ENCODE measurements at places on chromosomes 2 and 18.

DNA sequence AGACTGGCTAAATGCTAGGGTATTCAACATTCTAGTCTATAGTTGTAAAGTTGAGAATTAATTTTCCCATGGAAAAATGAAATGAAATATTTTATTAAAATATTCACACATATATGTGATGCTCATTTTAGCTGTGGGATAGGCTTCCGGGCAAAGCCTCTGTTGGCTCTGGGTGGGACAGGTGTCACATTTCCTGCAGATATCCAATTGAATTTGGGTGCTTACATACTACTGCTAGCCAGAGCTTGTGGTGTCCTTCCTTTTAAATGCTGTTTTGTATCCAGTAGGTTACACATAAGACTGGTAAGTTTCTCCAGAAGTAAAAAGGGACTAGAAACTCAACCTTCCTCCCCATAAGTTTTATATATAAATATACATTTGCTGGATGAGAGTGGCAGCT is 73.8 kb downstream of the RPRM start:
- no peak for DNase-seq

GRCh38 chr2:134197445-134197844 is 56.4 kb upstream of the MGAT5 start:
- DNase-seq, result no peak

DNA sequence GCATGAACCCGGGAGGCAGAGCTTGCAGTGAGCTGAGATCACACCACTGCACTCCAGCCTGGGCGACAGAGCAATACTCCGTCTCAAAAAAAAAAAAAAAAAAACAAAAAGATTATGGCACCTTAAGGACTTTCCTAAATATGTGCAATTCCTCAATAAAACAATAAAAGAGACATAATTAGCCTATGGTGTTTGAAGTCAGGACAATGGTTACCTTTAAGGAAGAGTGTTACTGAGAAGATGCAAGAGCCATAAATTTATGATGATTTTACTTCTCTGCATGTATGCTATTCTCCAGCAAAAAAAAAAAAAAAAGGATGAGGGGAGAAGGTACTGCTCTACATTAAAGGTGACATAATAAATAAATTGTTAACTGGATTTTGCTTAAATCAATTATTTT is 208.2 kb upstream of the STK17B start:
- DNase-seq, result no peak

- no peak for DNase-seq
Measured at GRCh38 chr2:118970396-118971135, 28.6 kb downstream of the MARCO start.

DNA sequence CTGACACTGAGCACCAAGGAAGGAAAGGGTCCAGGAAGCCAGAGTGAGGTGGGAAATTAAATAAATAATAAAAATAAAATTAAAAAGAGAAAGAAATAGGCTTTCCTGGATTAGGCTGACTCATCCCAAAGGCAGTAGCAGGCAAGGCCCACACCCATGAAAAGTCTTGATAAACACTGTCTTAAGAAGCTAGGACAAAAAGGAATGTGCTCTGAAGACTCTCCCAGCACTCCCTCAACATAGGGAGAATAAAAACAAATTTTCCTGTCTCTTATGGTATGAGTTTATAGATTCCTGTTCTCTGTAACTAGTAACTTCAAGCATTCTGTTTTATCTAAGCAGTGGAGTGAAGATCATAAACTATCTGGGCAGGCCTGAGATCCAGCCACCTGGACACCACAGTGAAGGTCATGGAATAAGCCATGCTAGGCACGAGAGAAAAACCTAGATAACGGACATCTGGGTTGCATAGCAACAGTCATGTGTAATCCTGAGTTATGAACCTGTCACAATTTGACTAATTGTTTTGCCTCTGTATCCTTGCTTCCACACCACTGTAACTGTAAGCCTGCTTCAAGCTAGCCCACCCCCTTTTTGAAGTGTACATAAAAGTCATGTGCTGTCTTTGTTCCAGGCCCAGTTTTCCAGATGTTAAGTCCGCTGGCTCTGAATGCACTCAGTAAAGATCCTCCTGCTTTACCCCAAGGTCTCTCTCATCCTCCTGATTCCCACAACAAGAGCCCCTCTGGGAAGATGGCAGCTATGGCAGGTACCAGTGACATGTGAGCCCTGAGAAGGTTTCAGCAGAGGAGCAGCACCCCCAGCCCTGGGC is 107.8 kb downstream of the NDUFA10 start:
- no peak for DNase-seq

DNA sequence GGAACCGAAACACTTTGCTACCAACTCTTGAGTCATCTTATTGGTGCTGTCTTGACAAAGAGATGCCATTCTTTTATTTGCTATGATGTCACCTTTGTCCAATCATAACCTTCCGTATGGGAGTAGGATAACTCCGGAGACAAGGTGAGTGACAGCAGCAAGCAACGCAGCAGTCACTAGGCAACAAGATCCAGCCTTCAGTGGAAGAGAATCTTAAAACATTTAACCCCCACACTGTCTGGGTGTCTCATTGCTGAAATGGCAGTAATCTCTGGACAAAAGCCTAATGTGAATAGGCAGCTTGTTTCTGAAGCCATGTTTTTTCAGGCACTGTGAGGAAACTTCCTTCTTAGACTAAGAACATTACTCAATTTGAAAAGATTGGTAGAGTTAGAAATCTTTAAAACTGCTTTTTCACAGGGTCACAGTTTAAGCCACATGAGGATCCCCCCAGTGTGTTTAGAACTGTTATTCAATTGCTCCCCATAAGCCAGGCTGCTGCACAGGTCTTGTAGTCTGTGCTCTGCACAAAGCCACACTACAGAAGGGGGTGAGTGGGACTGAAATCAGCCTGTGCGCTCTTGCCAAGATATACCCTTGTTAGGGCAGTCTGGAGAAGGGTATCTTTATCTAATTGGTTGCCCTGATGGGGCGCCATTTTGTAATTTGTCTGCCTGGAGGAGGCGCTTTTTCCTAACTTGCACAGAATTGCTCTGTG is 131.5 kb upstream of the STON1 start:
- DNase-seq, result no peak

DNA sequence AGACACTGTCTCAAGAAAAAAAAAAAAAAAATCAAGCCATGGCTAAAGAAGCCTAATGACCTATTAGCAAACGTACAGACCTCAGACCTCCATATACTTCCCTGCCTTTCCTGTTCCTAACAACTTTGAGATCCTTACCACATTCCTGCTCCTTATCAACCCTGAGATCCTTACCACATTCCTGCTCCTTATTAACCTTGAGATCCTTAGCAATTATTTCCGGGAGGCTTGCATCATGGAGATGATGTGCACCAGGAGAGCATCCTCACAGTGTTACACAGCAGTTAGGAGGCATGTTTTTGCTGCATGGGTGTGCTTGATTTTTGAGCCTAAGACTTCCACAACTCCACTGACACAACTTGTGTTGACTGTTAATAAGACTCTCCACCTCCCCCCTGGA is 54.6 kb upstream of the RASGRP3 start:
- DNase-seq, result no peak

- DNase-seq, result no peak
Measured at GRCh38 chr2:44118257-44118656, 50.4 kb upstream of the PPM1B start.

DNA sequence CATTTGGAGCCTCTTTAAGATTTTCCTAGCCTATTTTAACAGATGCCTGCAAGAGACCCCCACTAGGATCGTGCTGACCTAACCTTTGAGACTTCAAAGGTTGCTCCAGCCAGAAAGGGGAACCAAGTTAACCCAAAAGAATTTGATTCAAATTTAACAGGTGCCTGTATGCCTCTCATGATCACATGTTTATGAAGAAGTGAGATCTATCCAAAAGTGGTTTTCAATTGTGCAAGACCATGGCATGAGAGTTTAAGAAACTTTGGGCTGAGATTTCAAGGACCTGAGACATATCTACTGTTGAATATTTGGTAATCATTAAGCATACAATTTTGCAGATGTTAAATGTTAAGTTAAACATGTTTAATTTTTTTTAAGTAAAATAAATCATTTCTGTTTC is 1.3 kb upstream of the RSAD2 start:
- no peak for DNase-seq

- DNase-seq, result no peak
Measured at GRCh38 chr2:6159606-6160005, 467.4 kb downstream of the SOX11 start.

DNA sequence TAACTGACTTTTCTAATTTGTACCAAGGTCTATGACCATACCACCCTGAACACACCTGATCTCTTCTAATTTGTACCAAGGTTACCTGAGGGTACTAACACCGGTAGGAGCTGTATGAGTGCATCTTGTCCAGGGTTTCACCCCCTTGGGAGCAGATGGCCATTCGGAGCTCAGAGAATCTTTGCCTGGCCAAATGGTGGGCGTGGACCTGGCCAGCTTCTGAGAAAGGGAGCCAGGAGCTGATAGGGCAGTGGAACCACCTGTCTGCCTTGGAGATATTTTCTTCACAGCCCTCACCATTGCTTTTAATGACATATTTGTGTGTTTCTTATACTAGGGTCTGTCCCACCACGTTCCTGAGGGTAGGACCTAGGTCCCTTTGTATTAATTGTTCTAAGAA is 188.9 kb downstream of the LDLRAD4 start:
- DNase-seq, result no peak

- DNase-seq, result no peak
Measured at GRCh38 chr18:76605341-76605929, 110.4 kb upstream of the ZNF516 start.

GRCh38 chr2:134275058-134275862 is 21.4 kb downstream of the MGAT5 start:
- no peak for DNase-seq

- DNase-seq, result no peak
Measured at GRCh38 chr2:41410011-41410410, 637.8 kb upstream of the PKDCC start.

GRCh38 chr2:185990861-185991525 is 252.4 kb downstream of the FSIP2 start:
- no peak for DNase-seq

GRCh38 chr2:12727065-12727464 is 10.3 kb downstream of the TRIB2 start:
- no peak for DNase-seq

GRCh38 chr18:269480-270095 is 1.7 kb upstream of the THOC1 start:
- no peak for DNase-seq

DNA sequence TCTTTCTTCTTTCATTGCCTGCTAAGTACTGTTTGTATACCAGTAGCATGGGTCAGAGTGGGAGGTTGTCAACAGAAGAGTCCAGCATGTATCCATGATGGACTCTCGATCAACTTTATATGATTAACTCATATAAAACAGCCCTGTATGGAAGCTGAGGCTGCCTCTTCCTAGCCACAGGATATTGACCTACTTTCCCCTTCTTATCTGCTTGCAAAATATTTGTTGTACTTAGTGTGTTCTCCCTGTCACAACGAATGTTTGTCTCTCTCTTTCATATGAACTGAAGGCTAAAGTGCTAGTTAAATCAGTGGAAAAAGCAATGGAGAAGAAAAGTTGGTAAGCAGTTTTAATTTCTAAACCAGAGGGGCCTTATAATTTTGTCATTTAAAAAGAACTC is 17.8 kb downstream of the MYO1B start:
- DNase-seq, result no peak

DNA sequence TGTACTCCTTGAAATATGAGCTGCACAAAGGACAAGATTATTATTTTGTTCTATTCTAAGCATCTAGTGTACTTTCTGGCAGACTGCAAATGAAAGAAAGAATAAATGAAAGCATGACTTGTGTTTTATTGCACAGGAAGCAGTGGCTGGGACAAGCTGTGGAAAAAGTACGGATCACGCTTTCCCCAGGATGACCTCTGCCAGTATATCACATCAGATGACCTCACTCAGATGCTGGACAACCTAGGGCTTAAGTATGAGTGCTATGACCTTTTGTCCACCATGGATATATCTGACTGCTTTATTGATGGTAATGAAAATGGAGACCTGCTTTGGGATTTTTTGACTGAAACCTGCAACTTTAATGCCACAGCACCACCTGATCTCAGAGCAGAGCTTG is 49.4 kb downstream of the HNMT start:
- DNase-seq, result no peak

DNA sequence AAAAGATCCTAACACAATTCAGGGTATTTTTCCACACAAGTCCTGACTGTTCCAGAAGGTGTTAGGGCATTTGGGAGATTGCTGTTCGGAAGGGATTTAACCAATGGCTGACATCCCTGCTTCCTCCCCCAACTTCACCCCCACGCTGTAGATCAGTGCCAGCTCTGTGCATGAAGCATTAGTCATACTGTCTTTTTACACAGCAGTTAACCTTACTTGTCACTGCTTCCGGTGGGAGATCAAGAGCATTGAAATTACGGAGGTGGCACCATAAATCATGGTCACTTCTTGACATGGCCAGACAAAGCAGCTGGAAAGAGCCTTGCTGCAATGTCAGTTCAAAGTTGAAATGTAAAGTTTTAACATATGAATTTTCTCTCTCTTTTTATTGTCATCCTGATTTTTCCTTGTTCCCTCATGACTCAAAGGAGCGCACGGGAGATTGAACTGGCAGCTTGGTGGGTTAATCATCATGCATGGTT is 70.2 kb downstream of the HRH4 start:
- DNase-seq, result no peak

- DNase-seq, result no peak
Measured at GRCh38 chr18:35500113-35500512, 2.4 kb upstream of the INO80C start.

DNA sequence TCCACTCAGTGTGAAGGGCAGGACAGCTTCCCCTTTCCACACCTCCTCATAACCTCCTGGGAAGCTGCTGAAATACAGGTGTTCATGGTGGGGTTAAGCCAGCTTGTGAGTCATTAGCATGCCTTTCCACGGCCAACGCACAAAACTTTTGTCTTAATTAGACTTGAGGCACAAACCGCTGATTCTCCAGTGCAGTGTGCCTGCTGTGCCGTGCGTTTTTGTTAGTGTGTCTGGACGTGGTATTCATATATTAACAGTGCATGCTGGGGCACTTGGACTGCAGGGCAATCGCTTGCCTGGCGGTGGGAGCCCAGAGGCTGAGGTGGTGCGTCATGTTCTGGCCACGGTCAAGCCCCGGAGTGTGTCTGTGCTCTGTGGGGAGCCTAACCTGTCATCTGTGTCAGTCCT is 156.2 kb downstream of the SH3RF3 start:
- no peak for DNase-seq

- DNase-seq, result no peak
Measured at GRCh38 chr2:18427762-18428161, 132.7 kb downstream of the RDH14 start.

DNA sequence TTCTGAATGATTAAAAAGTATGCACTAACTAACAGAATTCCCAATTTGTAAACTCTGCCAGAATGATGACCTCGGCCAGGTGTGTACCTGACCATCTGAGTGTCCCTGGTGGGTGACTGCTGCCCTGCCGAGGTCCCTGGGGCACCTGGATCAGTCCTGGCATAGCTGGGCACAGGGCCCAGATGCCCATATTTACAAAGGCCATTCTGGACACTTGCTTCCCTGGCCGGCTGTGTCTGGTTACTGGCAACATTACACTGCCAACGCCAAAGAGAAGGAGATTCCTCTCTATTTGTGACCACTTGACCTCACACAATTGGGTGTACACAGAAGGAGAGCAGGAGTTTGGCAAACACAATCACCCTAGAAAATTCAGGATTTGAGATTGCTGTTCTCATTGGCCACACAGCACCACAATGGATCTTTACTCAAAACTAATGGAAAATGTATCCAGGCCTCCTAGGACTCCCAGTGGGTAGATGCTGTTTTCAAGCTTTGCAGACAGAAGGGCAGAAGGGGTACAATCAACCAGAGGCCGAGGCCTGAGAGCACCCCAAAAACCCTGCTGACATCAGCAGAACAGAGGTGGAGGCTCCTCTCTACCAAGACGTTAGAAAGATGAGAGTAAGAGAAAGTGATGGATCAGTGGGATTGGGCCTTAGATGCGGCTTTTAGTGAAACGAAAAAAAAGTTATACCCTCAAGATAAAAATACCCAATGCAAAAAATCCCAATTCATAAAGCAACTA is 58.3 kb upstream of the PXDN start:
- no peak for DNase-seq
